MCF 10A (cell line): ENCODE measurements at places on chromosomes 16 and 17.
A peak's percentile ranks its signal among the peaks of the same experiment; 100 is the strongest.

DNA sequence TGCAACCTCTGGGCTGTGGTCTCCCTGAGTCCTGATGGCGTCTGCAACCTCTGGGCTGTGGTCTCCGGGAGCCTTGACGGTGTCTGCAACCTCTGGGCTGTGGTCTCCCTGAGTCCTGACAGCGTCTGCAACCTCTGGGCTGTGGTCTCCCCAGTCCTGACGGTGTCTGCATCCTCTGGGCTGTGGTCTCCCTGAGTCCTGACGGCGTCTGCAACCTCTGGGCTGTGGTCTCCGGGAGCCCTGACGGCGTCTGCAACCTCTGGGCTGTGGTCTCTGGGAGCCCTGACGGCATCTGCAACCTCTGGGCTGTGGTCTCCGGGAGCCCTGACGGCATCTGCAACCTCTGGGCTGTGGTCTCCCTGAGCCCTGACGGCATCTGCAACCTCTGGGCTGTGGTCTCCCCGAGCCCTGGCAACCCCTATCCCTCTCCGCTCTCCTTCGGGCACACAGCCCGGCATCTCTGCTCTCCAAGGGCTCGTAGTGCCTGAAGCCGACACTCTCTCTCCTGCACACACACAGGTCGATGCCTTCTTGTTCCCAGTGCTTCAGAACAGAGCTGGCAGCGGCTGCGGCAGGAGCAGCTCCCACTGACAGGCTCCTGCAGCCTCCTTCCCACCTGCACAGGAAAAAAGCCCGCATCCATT lies 45.6 kb downstream of the METRNL start:
- no peak for DNase-seq

GRCh38 chr16:87764600-87765472 lies 950 bp downstream of the KLHDC4 start:
- no peak for DNase-seq

GRCh38 chr17:28828294-28829040 lies 14.1 kb downstream of the FAM222B start:
- peak; percentile 22 for DNase-seq

GRCh38 chr16:58417035-58417434 lies 24.8 kb downstream of the GINS3 start:
- DNase-seq: no peak

DNA sequence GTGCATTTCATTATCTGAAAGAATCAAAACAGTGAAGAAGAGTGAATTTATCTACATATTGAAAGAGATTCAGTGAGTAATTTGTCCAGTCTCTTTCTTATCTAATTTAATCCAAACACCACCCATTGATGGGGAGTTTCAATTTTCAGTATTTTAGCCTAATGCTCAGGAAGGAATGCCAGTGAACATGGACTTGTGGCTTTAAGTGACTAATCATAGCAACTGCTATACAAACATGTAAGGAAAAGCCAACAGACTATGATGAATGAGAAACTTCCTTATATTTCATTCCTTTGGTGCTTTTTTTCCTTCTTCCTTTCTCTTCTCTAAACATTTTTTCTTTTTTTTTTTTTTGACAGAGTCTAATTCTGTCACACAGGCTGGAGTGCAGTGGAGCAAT lies 885.8 kb downstream of the KCNJ2 start:
- peak; percentile 17 for DNase-seq

GRCh38 chr16:1771864-1772361 lies 570 bp upstream of the NME3 start:
- peak; percentile 33 for DNase-seq

DNA sequence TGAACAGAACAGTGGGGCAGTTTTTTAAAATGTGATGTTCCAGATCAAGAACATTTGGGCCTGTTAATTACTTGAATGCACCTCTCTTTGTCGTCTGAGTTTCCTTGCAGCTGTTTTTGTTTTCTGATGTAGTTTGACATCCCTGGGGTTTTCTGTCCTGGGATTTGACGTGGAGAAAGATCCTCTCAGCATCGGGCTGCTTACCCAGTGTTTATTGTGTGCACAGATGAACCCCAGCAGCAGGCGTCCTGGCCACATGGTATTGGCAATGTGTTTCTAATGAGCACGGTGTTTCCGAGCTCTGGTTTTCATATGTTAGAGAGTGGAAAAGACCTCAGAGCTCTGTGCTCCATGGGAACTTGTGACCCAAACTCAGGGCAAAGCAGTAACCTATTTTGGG lies 191.1 kb upstream of the IRX3 start:
- no peak for DNase-seq

DNA sequence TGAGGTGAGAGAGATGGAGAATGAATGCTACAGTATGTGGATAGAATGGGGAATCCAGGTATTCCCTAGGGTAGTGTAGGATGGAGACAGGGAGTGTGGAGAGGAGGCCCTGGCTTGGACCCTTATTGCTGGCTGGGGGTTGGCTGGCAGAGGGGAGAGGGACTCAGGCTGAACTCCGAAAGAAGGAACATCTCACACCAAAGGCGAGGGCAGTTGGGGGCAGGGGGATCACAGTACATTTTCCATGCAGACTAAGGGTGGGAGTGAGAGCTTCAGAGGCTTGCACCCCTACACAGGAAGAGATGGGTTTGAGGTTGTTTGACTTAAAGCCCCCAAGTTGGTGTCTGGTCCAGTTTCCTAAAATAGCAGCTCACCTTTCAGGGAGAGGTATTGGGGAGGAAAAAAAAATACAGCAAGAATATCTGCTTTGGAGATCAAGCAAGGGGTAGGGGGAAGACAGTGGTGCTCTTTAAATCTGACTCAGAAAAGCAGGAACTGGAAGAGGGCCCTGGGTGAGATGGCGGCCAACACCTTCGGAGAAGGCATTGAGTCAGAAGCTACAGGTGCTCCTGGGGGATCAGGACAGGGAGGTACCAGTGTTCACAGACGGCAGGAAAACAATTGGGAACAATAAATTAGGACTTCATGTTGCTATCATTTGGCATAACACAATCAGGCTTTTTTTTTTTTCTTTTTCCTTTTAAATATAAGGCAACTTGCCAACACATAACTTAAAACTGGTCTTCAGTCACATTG lies 12.4 kb downstream of the TRAF4 start:
- DNase-seq: no peak

DNA sequence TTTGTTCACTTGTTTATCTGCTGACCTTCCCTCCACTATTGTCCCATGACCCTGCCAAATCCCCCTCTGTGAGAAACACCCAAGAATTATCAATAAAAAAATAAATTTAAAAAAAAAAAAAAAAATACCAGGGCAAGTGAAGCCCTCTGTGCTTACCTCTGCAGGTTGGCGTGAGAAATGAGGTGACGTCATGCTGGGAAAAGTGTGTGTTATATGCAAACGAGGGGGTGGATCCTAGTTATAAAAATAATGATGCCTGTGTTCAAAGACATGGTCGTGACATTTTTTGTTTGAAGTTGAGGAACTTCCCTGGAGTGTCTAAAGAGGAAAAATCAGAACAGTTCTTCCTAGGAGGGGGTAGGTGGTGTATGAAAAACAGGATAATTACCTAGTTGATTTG lies 20.2 kb downstream of the TMC7 start:
- no peak for DNase-seq

- no peak for DNase-seq
Measured at GRCh38 chr16:24463196-24463945, 76.0 kb upstream of the RBBP6 start.

DNA sequence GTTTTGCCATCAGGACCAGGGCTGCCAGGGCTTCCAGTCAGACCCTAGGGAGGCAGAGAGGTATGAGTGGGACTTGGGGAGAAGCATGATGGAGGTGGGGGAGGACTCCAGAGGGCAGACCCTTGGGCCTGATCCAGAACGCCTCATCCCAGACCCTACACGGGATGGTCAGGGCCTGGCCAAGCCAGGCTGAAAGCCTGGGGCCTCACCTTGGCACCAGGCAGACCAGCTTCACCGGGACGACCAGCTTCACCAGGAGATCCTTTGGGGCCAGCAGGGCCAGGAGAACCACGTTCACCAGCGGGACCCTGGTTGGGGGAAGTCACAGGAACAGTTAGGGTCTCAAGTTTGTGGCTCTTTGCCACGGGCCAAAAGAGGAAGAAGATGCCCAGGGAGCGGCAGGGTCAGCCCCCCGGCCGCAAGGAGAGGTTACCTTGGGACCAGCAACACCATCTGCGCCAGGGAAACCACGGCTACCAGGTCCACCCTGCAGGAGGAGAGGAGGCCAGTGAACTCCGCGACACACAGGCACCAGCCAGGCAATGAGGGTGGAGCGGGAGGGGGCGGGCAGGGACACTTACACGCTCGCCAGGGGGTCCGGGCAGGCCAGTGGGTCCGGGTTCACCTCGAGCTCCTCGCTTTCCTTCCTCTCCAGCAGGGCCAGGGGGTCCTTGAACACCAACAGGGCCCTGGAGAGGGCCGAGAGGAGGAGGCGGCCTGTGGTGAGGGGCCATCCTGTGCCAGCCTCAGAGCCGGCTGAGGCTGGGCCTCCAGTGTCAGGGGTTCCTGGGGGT lies 7.1 kb downstream of the COL1A1 start:
- DNase-seq: no peak

- peak; percentile 56 for DNase-seq
Measured at GRCh38 chr17:73710095-73710592, 65.9 kb upstream of the SDK2 start.

- no peak for DNase-seq
Measured at GRCh38 chr17:28370744-28371103, 617 bp upstream of the VTN start.

- DNase-seq: no peak
Measured at GRCh38 chr17:58334256-58334655, 5.7 kb upstream of the TSPOAP1 start.

- DNase-seq: no peak
Measured at GRCh38 chr17:35745246-35745645, 7.8 kb downstream of the GAS2L2 start.

- no peak for DNase-seq
Measured at GRCh38 chr16:65895906-65896305, 470.6 kb upstream of the CDH5 start.

- DNase-seq: no peak
Measured at GRCh38 chr16:80105160-80105559, 435.6 kb upstream of the DYNLRB2 start.

DNA sequence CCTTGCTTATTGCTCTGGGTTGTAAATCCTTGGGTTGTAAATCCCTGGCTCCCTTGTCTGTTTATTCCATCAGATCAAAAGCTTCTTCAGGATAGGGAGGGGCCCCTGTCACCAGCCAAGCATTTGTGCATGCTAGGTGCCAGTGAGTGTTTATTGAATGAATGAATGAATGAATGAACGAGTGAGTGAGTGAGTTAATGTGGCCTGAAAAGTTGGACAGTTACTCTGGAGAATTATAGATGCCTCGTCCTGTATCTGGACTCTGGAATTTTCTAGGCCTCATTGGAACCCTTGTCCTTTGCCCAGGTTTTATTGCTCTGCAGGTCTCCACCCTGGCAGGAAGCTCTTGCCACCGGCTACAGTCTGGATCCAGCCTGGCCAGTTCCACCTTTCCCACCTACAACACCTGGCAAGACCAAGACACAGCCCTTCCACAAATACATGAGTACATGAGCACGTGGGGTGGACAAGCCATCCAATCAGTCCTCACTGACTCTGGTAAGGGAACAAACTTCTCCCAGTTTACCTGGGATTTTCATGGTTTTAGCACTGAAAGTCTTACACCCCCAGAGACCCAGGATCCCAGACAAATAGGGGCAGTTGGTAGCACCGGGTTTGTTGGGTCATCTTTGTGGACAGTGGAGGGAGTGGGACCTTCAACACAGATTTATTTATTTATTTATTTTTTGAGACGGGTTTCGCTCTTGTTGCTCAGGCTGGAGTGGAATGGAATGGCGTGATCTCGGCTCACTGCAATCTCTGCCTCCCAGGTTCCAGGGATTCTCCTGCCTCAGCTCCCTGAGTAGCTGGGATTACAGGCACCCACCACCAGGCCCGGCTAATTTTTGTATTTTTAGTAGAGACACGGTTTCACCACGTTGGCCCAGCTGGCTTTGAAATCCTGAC lies 14.7 kb upstream of the CDH1 start:
- no peak for DNase-seq

DNA sequence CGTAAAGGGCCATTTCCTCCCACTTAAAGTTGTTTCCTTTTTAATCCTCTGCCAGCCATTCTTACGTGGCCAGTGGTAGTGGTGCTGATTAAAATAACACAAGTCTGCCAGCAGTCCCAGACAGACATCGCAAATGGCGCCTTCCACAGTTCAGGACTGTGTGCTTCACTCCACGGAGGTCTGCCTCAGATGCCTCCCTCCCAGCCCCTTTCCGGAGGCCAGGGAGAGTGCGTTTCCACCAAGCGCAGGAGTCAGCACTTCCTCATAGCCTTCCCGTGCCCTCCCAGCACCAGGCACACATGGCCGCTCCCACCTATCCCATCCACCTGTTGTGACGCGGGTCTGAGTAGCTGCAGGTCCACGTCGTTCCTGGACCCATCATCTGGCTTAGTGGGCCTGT lies 205.6 kb downstream of the RPTOR start:
- DNase-seq: no peak

DNA sequence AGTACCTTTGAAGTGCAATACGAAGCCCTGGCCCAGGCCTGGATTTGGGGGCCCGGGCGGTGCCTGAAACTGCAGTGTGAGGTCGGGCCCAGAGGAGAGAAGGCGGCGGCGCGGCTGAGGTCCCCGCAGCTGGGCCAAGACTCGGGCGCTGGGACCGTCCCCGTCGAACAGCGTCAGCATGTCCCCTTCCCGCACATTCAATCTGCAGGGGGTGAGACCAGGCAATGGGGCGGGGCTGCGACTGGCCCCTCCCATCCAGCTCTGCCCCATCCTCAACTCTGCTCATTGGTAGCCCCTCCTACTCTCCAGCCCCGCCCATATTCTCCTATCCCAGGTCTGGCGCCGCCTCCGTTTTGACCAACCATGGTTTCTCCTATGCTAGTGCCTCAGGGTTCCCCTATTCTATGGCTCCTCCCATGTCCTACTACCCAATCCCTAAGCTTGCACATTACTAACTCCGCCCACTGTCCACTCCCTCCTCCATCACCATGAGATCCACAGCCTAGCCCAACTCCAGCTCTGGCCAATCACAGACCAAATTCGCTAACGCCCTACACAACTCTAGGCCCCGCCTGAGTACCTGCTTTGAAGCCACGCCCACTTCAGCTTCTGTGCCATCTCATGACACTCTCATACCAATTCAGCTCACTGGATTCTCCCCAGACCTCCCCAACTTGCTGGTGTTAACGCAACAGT lies 14.4 kb upstream of the CDIPT start:
- peak; percentile 17 for DNase-seq

DNA sequence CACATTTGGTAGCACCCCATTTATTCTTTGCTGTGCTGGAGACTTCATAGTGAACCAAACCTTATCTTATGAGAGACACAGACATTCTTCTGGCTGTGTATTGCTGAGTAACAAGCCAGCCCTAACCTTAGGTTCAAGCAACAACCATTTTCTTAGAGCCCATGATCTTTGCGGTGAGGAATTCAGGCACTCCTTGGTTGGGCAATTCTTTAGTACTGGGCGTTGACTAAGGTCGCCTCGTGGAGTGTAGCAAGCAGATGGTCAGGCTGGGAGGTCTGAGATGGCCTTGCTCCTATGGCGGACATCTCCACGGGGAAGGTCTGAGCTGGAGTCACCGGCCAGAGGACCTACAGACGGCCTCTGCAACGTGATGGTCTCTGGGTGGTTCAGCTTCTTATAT lies 43.1 kb downstream of the ARSG start:
- DNase-seq: no peak

GRCh38 chr17:57735707-57736106 lies 9.4 kb downstream of the CCDC182 start:
- peak; percentile 26 for DNase-seq

- no peak for DNase-seq
Measured at GRCh38 chr16:69346683-69347082, 4.9 kb downstream of the TMED6 start.

- no peak for DNase-seq
Measured at GRCh38 chr17:15086776-15087295, 178.3 kb downstream of the PMP22 start.

GRCh38 chr16:50697881-50698767 lies 4.7 kb downstream of the NOD2 start:
- DNase-seq: peak; percentile 81
